Regular cardiac myocyte (primary cell): ENCODE measurements at places on chromosomes 5 and 9. TPM values are rescaled to one million over a fixed set of nuclear protein-coding genes. Genes with fewer than 3 reads are reported as not detected.

The DOLPP1 gene
- 8.2 and 14.2 TPM in 2 replicates for total RNA-seq

The NME5 gene
- 0.77 and 1.7 TPM in 2 replicates for total RNA-seq

The WDR38 gene
- not detected in 2 replicates for total RNA-seq

The WNT8A gene
- total RNA-seq = not detected in 2 replicates

The GCNT4 gene
- total RNA-seq = 1.5 and 4.2 TPM in 2 replicates

The PCDHA6 gene
- total RNA-seq = 0.38 and 3.1 TPM in 2 replicates

The FAM174A gene
- 38.2 and 50.5 TPM in 2 replicates for total RNA-seq

The CTSV gene
- under 0.01 and 0.38 TPM in 2 replicates for total RNA-seq

The NEUROG1 gene
- total RNA-seq = not detected in 2 replicates

The NAA35 gene
- total RNA-seq = 16.9 and 19.7 TPM in 2 replicates

The OR2S2 gene
- 0.19 TPM in 1 of 2 replicates, not detected in the other for total RNA-seq

The SYK gene
- 0.28 TPM in 1 of 2 replicates, not detected in the other for total RNA-seq

The PCDHGB6 gene
- total RNA-seq = 0.96 and 2.5 TPM in 2 replicates

The MCIDAS gene
- not detected in 2 replicates for total RNA-seq

The ZNF454 gene
- 0.96 and 2.0 TPM in 2 replicates for total RNA-seq

The FLT4 gene
- total RNA-seq = 0.56 and 0.58 TPM in 2 replicates

The IGFBPL1 gene
- under 0.01 and 1.7 TPM in 2 replicates for total RNA-seq

The THBS4 gene
- 0.38 and 1.1 TPM in 2 replicates for total RNA-seq

The IL7R gene
- total RNA-seq = 2.3 and 13.2 TPM in 2 replicates

The POU5F2 gene
- 0.38 and 0.85 TPM in 2 replicates for total RNA-seq

The TRIM36 gene
- 0.38 and 0.56 TPM in 2 replicates for total RNA-seq

The LCN12 gene
- not detected in 2 replicates for total RNA-seq

The RASGRF2 gene
- total RNA-seq = 3.9 and 5.4 TPM in 2 replicates

The LOX gene
- 179 and 324 TPM in 2 replicates for total RNA-seq

The BAAT gene
- total RNA-seq = under 0.01 and 0.19 TPM in 2 replicates

The LRRC19 gene
- not detected in 2 replicates for total RNA-seq
